Right lung (tissue), 10 donors: ENCODE measurements at places on chromosomes 1 and 21.
A peak's percentile ranks its signal among the peaks of the same experiment; 100 is the strongest.

DNA sequence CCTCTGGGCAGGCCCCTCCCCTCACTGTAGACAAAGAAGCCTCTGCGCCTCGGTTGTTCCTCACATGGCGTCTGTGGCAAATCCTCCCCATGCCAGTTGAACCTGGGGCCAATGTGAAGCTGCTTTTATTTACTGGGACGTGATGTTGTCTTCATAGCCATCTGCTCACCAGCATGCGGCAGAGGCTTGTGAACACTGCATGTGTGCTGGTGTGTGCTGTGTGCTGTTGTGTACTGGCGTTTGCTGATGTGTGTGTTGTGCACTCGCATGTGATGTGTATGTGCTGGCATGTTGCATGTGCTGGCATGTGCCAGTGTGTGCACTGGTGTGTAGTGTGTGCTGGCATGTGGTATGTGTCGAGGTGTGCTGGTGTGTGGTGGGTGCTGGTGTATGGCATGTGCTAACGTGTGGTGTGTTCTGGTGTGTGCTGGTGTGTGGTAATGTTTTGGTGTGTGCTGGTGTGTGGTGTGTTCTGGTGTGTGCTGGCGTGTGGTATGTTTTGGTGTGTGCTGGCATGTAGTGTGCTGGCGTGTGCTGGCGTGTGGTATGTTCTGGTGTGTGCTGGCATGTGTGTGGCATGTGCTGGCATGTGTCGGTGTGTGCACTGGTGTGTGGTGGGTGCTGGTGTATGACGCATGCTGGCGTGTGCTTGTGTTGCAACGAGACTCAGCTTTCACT, 37.2 kb upstream of the TRAPPC10 start:
- no peak for DNase-seq

DNA sequence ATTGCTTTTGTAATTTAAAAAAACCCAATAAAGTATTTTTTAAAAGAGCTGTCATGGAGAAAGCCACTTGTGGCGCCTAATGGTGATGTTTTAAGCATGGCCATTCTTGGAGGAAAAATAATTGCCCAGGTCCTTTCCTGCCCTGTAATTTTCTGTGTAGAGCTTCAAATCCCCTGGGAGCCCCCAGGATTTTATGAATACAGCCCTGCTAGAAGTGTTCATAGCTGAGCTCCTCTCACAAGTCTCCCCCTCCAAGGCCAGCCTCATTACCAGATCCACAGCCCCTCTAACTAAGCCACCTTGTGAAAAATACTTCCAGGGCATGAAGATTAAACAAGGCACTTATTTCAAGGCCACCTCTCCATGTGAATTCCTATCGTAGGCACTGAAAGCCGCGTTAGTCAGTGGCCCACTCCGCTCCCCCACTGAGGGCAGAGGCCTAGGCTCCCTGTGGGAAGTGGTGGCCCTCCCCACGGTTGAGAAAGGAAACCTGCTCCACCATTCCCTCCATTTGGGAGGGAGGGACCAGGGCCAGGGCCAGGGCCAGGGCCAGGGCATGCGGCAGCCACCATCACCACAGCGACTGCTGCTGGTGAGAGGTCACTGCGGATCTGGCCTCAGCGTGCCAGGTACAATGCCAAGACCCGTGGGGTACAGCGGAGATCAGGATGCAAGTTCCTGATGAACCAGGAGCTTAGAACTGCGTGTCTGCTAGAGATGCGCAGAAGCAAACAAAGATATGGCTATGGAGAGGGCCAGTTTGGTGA, 83.1 kb downstream of the KCNN3 start:
- no peak for DNase-seq

DNA sequence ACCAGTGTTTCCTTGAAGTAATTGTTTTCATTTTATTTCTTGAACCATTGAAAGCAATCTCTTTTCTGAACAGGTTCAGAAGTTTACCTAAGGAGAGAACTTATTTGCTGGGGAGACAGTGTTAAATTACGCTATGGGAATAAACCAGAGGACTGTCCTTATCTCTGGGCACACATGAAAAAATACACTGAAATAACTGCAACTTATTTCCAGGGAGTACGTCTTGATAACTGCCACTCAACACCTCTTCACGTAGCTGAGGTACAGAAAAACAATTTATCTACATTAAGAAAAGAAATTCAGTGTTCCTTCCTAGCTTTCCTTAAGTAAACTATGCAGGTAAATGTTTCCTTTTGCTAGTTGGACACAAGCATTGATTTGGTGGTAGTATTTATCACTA, 27.4 kb downstream of the AGL start:
- no peak for DNase-seq

GRCh38 chr1:45258059-45258650, 51.8 kb upstream of the ZSWIM5 start:
- no peak for DNase-seq

GRCh38 chr1:52751589-52752483, 25.6 kb downstream of the ZYG11B start:
- DNase-seq: peak; percentile 50

- DNase-seq: no peak
Observed at GRCh38 chr1:170146720-170147263, 1.0 kb downstream of the NTMT2 start.

DNA sequence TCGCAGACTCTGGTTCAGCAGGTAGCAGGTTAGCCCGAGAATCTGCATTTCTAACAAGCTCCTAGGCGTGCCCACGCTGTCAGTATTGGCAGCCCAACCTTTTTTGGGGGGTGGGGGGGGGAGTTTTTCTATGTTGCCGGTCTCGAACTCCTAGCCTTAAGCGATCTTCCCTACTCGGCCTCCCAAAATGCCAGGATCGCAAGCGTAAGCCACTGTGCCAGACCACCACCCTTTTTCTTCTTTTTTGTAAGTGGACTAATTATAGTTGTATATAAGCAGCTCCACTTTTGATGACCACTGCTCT, 480 bp upstream of the MIS18A start:
- no peak for DNase-seq
